ENCODE measurements at places on chromosomes 3 and 15.

DNA sequence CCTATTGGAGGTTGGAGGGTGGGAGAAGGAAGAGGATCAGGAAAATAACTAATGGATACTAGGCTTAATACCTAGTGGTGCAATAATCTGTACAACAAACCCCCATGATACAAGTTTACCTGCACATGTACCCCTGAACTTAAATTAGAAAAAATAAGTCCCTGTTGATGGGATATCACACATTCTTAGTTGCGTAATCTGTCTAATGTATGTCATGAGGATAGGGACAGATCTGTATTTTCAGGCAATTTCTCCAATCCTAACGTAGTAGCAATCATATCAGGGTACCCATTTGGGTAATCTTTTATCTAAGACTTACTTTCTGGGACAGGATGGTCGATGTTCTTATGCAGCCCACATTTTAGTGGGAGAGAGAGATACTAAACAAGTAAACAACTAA lies 239.1 kb upstream of the AZI2 start:
- no peaks in the 10 kb centered on the region for H3K27me3 ChIP-seq
- H3K36me3 ChIP-seq = no peaks in the 10 kb centered on the region
- no peak overlapping the region for H3K27ac ChIP-seq
- no peaks in the 10 kb centered on the region for H3K4me1 ChIP-seq
- no peak overlapping the region for H3K4me3 ChIP-seq
- DNase-seq = no peak

- no peaks in the 10 kb centered on the region for H3K27me3 ChIP-seq
- no peaks in the 10 kb centered on the region for H3K4me1 ChIP-seq
- no peak overlapping the region for H3K27ac ChIP-seq
- no peak for DNase-seq
Measured at GRCh38 chr3:157064402-157064801, 95.5 kb downstream of the CCNL1 start.

GRCh38 chr3:151182349-151183079 lies 20.5 kb downstream of the GPR171 start:
- H3K36me3 ChIP-seq = no peaks in the 10 kb centered on the region
- no peaks in the 10 kb centered on the region for H3K4me1 ChIP-seq
- H3K4me3 ChIP-seq = no peak overlapping the region
- H3K27ac ChIP-seq = no peak overlapping the region
- no peak for DNase-seq

DNA sequence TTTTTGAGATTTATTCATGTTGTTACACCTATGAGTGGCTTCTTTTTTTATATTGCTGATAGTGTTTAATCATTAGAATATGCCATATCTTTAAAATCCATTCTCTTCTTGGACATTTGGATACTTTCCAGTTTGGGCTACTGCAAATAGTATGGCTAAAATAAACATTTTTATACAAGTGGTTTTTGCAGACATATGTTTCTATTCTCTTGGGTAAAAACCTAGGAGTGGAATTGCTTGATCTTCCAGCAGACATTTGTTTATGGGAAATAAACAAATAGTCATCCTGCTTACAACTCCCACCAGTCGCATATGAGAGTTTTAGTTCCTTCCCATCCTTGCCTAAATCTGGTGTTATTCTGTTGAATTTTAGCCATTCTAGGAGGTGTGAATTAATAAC lies 193.1 kb downstream of the ALCAM start:
- H3K4me1 ChIP-seq = no peaks in the 10 kb centered on the region
- DNase-seq = no peak

- H3K27me3 ChIP-seq = no peaks in the 10 kb centered on the region
- no peak for DNase-seq
- H3K4me3 ChIP-seq = no peak overlapping the region
- H3K4me1 ChIP-seq = no peaks in the 10 kb centered on the region
- no peak overlapping the region for H3K27ac ChIP-seq
- H3K36me3 ChIP-seq = no peaks in the 10 kb centered on the region
Measured at GRCh38 chr15:71010997-71011396, 104.3 kb upstream of the THSD4 start.

DNA sequence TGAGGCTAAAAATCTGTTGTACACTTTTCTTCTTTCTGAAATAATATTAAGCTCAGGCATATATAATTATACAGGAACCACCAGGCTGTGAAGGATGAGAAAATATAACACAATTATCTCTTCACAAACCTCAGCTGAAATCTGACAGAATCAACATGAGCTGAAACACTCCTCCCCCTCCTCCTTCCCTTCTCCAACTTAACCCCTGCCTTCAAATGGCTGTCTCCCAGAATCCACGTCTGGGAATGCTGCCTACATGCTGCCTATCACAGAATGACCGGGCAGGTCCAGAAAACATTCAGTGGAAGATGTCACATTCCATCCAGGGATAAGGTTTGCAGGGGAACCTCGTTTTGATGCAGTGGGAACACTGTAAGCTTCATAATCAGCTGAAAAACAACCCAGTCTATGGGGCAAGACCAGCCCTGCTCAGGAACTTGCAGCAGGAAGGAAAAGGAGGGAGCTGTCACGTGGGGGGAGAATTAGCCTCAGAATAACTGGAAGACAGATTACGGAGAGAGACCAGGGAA lies 44.0 kb upstream of the SEMA6D start:
- DNase-seq = no peak
- no peaks in the 10 kb centered on the region for H3K4me1 ChIP-seq
- no peak overlapping the region for H3K27ac ChIP-seq
- H3K36me3 ChIP-seq = no peaks in the 10 kb centered on the region

DNA sequence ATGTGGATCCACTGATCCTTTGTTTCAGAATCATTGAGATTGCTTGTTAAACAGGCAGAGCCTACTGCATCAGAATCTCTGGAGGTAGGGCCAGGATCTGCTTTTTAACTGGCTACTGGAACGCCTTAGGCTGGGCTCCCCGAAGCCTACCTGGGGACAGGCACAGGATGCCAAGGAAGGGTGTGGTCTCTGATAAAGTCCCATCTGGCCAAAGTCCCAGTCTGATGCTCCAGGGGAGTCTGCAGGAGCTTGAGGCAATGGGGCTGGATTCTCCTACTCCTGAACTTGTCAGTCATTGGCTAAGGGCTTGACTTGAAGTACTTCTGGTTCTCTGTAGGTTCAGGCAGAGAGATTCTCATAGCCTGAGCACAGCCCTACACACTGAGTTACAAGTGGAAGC lies 22.4 kb upstream of the CCK start:
- no peak for DNase-seq
- H3K36me3 ChIP-seq = no peaks in the 10 kb centered on the region
- H3K27me3 ChIP-seq = no peaks in the 10 kb centered on the region
- H3K27ac ChIP-seq = no peak overlapping the region
- H3K4me1 ChIP-seq = no peaks in the 10 kb centered on the region
- H3K4me3 ChIP-seq = no peak overlapping the region

DNA sequence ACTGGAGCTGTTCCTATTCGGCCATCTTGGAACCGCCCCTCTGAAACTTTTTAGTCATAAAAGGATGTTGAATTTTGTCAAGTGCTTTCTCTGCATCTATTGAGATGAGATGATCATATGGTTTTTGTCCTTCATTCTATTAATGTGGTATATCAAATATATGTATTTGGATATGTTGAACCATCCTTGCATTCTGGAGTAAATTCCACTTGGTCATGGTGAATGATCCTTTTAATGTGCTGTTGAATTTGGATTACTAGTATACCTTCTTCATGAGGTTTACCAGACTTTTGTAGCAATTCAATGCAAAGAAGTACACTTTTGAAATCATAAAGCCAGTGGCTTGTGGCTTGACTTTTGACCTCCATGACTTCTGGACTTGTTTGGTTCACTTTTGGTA lies 33.4 kb upstream of the XRN1 start:
- H3K36me3 ChIP-seq = no peaks in the 10 kb centered on the region
- no peak overlapping the region for H3K27ac ChIP-seq
- H3K4me1 ChIP-seq = no peaks in the 10 kb centered on the region
- no peak overlapping the region for H3K4me3 ChIP-seq
- DNase-seq = no peak

GRCh38 chr3:114609973-114610630 lies 316.3 kb downstream of the TIGIT start:
- H3K4me1 ChIP-seq = no peaks in the 10 kb centered on the region
- DNase-seq = no peak
- no peaks in the 10 kb centered on the region for H3K36me3 ChIP-seq
- H3K27me3 ChIP-seq = no peaks in the 10 kb centered on the region
- H3K27ac ChIP-seq = no peak overlapping the region

GRCh38 chr15:73981761-73982221 lies 10.3 kb downstream of the STOML1 start:
- no peak overlapping the region for H3K4me3 ChIP-seq
- DNase-seq = no peak
- no peaks in the 10 kb centered on the region for H3K27me3 ChIP-seq
- peak overlapping the region; percentile 83 for H3K27ac ChIP-seq

DNA sequence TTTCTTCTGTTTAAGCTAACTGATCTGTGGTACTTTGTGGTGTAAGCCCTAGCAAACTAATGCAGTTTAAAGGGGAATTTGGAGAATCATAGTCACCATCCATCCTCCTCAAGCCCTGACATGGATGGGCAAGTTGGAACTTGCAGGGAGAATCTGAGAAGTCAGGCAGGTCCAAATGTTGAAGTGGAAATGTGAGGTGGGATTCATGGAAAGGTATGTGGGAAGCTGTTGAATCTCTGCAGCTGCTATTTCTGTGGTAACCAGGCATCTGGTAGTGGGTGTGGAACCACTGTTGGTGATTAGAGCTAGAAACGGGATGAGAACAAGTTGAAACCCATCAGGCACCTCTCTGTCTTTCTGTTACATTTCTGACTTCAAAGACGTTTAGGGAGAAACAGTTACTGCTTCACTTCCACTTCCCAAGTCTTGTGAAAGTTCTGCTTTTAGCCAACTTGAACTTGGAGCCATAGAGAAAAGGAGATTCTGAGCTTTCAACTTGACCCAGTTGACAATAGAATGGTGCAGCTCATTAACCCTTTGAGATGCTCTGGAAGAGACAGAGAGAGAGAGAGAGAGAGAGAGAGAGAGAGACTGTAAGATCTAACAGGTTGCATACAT lies 38.1 kb upstream of the NMNAT3 start:
- H3K36me3 ChIP-seq = no peaks in the 10 kb centered on the region
- no peak overlapping the region for H3K4me3 ChIP-seq
- no peak overlapping the region for H3K27ac ChIP-seq
- H3K4me1 ChIP-seq = no peaks in the 10 kb centered on the region

GRCh38 chr3:190443257-190443656 lies 6.4 kb downstream of the TMEM207 start:
- no peak for DNase-seq
- H3K36me3 ChIP-seq = no peaks in the 10 kb centered on the region
- no peaks in the 10 kb centered on the region for H3K27me3 ChIP-seq
- H3K4me1 ChIP-seq = no peaks in the 10 kb centered on the region

DNA sequence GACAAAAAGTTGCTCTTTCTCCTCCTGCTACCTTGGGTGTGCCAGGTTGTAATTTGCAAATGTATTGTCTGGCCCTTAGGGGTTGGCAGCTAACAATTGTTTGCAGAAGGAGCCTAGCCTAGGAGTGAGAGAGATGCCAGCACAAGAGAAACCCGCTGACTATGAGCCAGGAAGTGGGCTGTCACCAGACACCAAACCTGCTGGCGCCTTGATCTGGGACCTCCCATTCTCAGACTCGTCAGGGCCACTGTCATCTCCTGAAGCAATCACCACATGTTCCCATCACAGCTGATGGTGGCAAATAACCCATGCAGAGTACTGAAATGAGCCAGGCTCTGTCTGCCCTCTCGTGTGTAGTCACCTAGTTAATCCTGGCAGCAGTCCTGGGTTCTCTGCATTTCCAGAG lies 406.4 kb upstream of the NPAP1 start:
- no peaks in the 10 kb centered on the region for H3K27me3 ChIP-seq
- H3K27ac ChIP-seq = no peak overlapping the region
- no peaks in the 10 kb centered on the region for H3K36me3 ChIP-seq
- DNase-seq = no peak

GRCh38 chr3:26438325-26438940 lies 184.1 kb upstream of the LRRC3B start:
- no peak for DNase-seq
- no peaks in the 10 kb centered on the region for H3K36me3 ChIP-seq
- no peak overlapping the region for H3K27ac ChIP-seq
- no peak overlapping the region for H3K4me3 ChIP-seq

GRCh38 chr3:48960841-48961413 lies 29.1 kb upstream of the P4HTM start:
- no peaks in the 10 kb centered on the region for H3K27me3 ChIP-seq
- DNase-seq = no peak
- no peaks in the 10 kb centered on the region for H3K36me3 ChIP-seq
- no peak overlapping the region for H3K27ac ChIP-seq
- H3K4me3 ChIP-seq = no peak overlapping the region
- no peaks in the 10 kb centered on the region for H3K4me1 ChIP-seq
